Adipocyte (in vitro differentiated cells): ENCODE measurements at places on chromosomes 2 and 18.

DNA sequence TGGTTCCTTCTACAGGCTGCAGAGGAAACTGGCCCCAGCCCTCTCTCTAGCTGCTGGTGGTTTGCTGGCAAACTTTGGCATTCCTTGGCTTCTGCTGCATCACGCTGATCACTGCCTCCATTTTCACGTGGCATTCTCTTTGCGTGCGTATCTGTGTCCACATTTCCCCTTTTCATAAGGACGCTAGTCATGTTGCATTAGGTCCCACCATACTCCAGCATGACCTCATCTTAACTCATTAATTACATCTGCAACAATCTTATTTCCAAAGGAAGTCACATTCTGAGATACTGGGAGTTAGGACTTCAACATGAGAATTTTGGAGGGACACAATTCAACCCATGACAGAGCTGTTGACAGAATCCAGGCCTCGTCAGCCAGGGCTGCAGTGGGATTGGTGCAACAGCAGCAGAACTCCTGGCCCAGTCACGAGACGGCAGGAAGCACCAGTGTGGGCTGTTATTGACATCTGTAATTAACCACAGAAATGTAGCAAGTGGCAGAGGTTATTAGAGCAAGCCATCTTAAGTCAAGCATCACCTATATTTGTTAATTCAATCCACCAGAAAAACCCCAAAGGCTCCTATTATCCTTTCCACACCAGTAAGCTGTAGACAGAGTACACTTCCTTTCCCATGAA, 132.4 kb downstream of the TMEM163 start:
- no peak for DNase-seq

GRCh38 chr2:152071092-152071491, 27.8 kb downstream of the CACNB4 start:
- DNase-seq: no peak

DNA sequence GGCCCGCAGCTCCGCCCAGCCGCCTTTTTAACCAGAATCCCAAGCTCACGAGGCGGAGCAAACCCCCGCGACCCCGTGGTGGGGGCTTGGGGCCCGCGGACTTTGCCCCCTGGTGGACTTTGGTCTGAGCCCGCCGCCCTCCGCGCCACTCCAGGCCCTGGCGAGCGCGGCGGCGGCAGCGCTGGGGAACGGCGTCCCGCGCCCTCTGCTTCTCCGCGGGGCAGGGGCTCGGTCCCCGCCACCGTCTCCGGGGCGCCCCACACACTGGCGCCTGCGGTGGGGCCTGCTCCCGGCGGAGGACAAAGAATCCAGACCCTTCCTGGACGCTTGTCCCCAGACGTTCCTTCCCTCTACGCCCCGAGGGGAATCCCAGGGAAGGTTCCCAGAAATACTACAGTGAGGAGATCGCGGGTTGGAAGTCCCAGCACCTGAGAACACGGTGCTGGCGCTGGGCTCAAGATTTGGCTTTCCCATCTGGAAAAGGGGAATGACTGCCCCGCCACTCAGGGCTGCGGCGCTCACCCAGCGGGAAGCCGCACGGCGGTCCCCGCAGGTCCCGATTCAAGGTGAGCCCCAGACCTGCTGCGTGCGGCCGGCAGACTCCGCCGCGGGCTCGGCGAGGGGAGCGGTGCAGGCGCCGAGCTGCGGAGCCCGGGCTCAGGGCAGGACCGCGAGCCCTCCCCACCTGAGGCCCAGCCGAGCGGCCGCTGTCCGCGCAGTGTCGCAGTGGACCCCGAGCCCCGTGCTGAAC, at the start of gene HAAO:
Gene HAAO (minus strand): TSS at position 1 of the 751 bp plus-strand sequence. CDS start 47 bp downstream, outside the sequence.
- no peak for DNase-seq

DNA sequence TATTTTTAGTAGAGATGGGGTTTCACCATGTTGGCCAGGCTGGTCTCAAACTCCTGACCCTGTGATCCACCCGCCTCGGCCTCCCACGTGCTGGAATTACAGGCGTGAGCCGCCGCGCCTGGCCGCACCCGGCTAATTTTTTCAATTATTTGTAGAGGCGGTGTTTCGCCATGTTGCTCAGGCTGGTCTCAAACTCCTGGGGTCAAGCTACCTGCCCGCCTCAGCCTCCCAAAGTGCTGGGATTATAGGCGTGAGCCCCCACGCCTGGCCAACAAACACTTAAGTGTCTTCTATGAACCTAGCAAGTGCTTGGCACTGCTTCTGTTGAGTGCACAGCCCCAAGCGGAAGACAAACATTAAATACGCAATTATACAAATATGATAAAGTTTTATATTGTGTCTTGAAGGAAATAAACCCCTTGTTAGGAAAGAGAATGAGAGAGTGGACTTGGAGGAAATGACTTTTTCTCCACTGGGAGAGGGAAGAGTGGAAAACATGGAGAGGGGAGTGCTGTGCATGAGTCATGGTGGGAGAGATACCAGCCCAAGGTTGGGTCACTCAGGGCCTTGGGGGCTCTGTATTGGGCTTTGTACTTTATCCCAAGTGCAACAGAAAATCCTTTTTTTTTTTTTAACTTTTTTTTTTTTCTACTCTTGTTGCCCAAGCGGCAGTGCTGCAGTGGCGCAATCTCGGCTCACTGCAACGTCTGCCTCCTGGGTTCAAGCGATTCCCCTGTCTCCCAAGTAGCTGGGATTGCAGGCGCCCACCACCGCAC, 41.4 kb upstream of the ACTR2 start:
- DNase-seq: no peak

GRCh38 chr2:112201696-112202430, 53.0 kb downstream of the ZC3H8 start:
- DNase-seq: no peak

- no peak for DNase-seq
These were observed 108.1 kb upstream of the CELF4 start for GRCh38 chr18:37673671-37674070.

GRCh38 chr2:58984731-58985130, 743.6 kb upstream of the FANCL start:
- no peak for DNase-seq

GRCh38 chr2:127614731-127615130, 31.2 kb upstream of the GPR17 start:
- DNase-seq: peak; percentile 62

DNA sequence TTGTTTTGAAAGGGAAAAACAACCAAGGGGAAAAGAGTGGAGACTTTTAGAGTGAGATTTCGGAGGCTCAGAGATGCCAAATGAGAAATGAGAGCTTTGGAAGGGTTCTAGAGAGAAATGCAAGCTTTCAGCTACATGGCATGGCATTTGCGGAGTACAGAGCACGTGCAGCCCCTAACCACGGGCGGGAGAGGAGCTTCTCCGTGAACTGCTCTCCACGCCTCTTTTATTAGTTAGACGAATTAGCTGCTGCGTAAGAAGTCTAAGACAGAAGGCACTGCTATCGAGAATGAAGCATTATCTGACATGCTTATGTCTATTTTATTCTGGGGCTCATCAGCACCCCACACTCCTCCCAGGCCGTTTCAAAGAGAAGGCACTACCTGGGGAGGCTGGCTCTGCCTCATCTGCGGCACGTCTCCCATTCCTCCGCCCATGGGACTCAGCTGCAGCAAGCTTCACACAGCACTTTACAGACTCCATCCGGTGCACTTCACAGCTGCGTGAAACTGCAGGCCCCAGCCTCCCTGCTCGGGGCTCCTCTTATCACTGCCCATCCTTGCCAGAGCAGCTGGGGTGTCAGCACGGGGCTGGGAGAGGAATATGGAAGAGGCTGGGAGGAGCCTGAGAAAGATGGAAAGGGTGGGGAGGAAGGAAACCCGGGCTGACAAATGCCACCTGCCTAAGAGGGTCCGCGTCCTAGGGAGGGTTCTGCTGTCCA, 207.3 kb upstream of the APCDD1 start:
- no peak for DNase-seq

- no peak for DNase-seq
These were observed 94.4 kb downstream of the CRIM1 start for GRCh38 chr2:36449943-36450392.

GRCh38 chr2:3666613-3666975, 8.6 kb downstream of the ALLC start:
- DNase-seq: no peak

GRCh38 chr2:21633466-21633865, 509.7 kb downstream of the TDRD15 start:
- DNase-seq: no peak

- DNase-seq: peak; percentile 45
These were observed 51.3 kb upstream of the ZNF397 start for GRCh38 chr18:35189510-35189909.

GRCh38 chr2:125227843-125228392, 1202.8 kb downstream of the CNTNAP5 start:
- no peak for DNase-seq

DNA sequence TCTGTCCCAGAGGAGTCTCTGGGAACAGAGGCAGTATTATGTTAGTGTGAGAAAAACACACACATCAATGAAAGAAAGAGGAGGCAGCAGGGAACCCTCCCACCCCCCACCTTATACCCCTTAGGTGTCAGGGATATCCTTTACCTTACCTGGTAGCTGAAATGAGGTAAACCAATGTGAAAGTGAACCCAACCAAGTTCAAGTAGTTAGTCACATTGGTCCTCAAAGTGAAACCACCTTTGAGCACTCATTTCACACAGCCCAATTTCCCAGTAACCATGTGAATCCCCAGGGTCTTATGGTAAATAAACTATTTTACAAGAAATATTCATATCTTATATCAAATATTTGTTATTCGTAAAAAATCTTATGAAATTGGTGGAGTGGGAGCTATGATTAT, 377.8 kb downstream of the LRATD1 start:
- no peak for DNase-seq

DNA sequence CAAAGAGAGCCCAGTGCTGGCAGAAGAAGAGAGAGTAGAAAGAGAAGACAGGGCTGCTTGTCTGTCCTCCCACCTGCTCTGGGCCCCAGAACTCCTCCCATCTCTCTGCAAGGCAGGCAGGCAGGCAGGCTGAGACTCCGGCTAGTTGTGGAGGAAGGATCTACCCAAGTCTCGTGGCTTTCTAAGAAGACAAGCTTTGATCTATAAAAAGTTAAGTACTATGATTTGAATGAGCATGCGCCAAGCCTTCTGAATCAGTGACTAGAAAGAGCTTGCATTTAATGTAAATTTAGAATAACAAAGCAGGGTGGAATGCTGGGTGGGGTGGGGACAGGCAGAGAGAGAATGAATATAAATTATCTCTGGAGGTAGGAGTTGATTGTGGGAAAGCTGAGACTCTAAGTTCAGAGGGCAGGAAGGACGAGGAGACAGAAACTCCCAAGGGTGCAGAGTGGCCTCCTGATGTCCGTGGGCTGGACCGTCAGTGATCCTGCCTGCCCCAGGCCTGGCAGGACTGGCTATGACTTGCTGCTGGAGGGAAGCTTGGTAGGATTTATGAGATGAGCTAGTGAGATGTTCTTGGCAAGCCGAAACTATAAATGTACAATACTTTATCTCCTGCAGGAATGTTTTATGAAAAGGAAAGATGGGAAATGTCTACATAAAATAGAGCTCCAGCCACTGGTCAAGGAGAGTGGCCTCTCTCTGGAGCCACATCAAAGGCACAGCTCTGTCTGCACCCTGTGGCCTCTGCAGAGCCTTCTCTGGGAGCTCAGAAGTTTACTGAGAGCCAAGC, 447.5 kb downstream of the TNS1 start:
- no peak for DNase-seq

DNA sequence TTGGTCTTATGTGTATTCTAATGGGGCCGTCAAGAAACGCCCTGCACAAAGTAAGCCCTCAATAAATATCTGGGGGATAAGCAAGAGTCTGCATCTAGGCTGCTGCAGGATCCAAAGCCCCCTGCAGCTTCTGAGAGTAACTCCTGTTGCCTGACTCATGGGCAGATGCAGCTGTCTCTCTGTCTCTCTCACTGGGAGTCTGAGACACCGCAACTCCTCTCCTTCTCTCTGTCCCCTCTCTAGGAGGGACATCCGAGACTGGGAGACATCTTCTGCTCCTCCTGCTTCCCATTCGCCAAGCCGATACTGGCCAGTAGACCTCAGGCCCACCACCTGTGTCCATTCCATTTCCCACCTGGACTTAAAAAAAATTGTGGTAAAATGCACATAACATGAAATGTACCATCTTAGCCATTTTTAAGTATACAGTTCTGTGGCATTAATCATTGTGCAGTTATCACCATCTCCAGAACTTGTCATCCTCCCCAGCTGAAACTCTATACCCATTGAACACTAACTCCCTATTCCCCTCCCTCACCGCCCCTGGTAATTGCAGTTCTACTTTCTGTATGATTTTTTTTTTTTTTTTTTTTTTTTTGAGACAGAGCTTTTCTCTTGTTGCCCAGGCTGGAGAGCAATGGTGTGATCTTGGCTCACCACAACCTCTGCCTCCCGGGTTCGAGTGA, 20.1 kb downstream of the DYSF start:
- no peak for DNase-seq

DNA sequence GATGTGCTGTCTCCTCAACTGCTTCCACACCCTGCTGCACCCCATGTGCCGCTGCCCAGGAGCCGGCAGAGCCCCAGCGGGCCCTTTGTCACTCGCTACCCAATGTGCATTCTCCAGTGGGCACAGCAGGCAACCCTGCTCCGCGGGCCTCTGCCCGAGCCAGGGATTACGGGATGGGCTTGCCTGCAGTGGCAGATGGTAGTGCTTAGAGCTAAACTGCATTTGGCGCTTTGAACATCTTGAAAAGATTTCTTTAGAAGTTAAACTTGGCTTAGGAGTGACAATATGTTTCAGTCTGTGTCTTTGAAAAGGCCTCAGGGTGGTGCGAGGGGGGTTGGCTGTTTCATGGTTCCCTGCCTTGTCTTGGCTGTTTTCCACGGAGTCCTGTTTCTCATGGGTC, 84.0 kb upstream of the BOD1L2 start:
- no peak for DNase-seq

- DNase-seq: no peak
These were observed 107.4 kb downstream of the ARL6IP6 start for GRCh38 chr2:152825834-152826233.

DNA sequence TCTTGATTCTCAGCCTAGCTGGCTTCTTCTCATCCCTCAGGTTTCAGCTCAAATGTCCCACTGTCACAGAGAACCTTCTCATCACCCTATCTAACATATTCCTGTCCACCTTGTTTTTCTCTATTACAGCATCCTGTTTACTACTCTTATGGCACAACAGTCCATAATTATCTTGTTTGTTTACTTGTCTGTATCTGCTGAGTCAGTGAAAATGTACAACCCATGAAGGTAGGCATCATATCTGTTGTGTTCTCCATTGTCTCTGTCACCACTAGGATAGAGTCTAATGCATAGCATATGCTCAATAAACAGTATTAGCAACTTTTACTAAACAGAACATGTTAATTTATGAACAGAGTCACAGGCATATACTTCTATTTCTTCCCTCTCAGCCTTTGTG, 261.7 kb downstream of the ETAA1 start:
- no peak for DNase-seq

GRCh38 chr2:174431902-174432301, 36.4 kb downstream of the SCRN3 start:
- no peak for DNase-seq

- no peak for DNase-seq
These were observed 44.5 kb downstream of the BABAM2 start for GRCh38 chr2:27935026-27935425.

GRCh38 chr2:8046849-8047248, 635.0 kb upstream of the ID2 start:
- DNase-seq: no peak

- no peak for DNase-seq
These were observed 125.3 kb downstream of the PIK3C3 start for GRCh38 chr18:42080340-42080739.

- DNase-seq: no peak
These were observed 9.5 kb downstream of the CERS6 start for GRCh38 chr2:168465594-168465993.

- peak; percentile 7 for DNase-seq
These were observed 34.8 kb downstream of the HAT1 start for GRCh38 chr2:171957061-171957460.

- no peak for DNase-seq
These were observed 155.4 kb downstream of the GALR1 start for GRCh38 chr18:77405096-77405495.
